ENCODE measurements at places on chromosomes 5 and 9.
A peak's percentile ranks its signal among the peaks of the same experiment; 100 is the strongest.

GRCh38 chr5:16160706-16161105, 18.9 kb downstream of the MARCHF11 start:
- DNase-seq: peak; percentile 25

GRCh38 chr9:133203506-133204075, 5.5 kb downstream of the OBP2B start:
- DNase-seq: no peak

DNA sequence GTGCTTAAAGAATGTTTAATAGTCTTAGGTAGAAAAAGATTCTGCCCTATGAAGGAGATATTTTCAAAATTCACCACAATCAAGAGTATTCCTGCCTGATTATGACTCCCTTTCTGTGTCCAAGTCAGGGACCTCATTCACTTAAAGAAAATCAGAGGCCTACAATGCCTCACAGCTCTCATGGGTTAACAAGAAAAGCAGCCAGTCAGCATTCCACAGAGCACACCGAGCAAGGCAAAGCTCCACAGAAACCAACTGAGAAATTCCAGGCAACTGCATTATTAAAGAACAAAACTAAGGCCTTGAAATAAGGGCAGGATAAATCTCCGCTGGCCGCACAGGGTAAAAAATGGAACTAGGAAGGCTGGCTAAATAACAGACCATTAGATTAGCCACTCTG, 161.1 kb downstream of the TARS1 start:
- no peak for DNase-seq

DNA sequence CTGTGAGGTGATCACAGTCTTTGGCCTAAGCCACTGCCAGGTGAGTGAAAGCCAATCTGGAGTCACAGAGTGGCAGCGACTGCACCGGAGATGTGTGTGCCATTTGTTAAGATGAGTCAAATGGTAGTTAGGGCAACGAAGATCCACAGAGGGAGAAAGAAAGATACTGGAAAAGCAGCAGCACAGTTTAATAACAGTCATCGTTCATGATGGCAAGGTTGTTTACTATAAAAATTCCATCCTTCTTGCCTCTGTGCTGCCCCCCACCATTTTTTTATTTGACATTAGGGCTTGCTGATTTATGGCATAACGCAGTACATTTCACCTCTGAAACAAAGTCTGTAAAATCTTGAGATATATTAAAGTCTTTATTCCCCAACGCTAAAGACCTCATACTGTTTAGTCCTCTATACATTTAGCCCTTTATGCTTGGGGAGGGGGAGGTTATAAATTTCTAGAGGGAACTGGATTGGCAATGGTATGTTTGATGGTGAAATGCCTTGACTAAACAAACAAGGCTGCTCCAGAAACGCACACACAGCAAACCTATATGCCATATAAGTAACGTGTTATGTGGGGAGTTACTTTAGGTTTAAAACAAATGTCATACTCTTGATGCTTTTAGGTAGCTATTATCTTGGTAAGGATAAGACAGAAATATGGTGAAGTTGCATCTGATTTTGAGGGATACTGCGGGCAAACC, 55.8 kb upstream of the ABL1 start:
- DNase-seq: no peak

GRCh38 chr5:1756481-1756880, 43.2 kb downstream of the MRPL36 start:
- no peak for DNase-seq

- DNase-seq: no peak
Observed at GRCh38 chr9:36314740-36315139, 56.5 kb upstream of the GNE start.

- no peak for DNase-seq
Observed at GRCh38 chr5:57791875-57792274, 309.3 kb upstream of the ACTBL2 start.

DNA sequence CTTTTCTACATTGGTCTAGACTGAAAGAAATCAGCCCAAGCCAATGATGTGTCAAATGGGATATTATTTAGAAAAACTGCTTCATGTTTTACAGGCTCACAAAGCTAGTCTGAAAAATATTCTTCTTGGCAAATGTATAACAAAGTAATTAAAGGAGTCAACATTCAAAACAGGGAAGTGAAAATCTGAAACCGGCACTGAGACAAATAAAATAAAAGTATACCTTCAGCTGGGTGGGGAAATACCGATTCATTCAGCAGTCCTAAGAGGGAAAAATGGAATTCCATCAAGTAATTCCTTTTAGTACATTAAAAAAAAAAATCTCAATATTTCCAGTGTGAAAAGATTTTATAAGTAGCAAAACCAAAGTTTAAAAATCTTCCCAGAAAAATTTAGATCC, 259.6 kb upstream of the SLC24A2 start:
- DNase-seq: no peak

- DNase-seq: peak; percentile 97
Observed at GRCh38 chr5:154754460-154755360, 467 bp upstream of the LARP1 start.

- no peak for DNase-seq
Observed at GRCh38 chr5:87122151-87122977, 145.3 kb upstream of the RASA1 start.

DNA sequence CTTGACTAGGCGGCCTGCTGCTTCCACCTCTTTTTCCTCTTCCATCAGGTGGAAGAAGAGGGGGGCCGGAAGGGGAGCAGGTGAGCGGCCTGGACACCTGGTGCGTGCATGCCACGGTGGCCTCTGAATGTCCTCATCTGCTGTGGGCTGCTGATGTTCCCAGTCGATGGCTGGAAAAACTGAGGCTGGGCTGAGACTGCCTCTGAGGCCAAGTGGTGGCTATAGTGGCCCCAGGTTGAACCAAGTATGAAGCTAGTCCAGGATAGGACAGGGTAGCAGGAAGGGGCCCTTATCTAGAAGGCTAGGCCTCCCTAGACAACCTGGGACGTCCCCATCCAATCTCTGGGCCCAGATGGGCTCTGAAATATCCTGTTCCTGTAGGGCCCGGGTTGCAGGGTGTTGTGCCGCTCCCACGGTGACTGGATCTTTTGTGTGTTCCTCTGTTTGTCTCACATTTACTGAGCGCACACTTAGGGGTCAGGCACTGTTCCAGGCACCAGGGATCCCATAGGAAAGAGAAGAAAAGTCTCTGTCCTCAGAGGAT, 753 bp upstream of the NR5A1 start:
- DNase-seq: no peak

DNA sequence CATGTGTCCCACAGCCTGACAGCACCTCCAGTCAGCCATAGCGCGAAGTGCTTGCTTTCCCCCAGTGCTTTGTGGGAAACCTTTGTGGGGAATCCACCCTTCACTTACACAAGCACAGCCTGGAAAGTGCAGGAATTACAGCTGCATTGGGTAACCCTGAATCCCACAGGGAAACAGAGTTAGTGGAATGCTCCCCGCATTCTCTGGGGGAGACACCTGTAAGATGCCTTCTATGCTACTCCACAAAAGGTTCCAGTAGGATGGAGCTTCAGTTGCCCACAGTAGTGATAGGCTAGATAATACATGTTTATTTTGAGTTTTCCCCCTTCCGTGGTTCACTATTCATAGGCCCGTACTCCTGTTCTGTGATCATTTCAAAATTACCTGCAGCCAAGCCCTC, 60.3 kb downstream of the TLE4 start:
- DNase-seq: no peak

Measured in stromal cell of bone marrow (primary cell).